ENCODE measurements at places on chromosomes 11 and 22. TPM values are rescaled to one million over a fixed set of nuclear protein-coding genes. Genes with fewer than 3 reads are reported as not detected.

Gene OR52A1
- total RNA-seq, result 0.27 TPM

- no peak for DNase-seq
These were observed 84.4 kb downstream of the MYO7A start for GRCh38 chr11:77212314-77213007.

GRCh38 chr11:102446606-102447005, 6.0 kb downstream of the TMEM123 start:
- no peak for DNase-seq

DNA sequence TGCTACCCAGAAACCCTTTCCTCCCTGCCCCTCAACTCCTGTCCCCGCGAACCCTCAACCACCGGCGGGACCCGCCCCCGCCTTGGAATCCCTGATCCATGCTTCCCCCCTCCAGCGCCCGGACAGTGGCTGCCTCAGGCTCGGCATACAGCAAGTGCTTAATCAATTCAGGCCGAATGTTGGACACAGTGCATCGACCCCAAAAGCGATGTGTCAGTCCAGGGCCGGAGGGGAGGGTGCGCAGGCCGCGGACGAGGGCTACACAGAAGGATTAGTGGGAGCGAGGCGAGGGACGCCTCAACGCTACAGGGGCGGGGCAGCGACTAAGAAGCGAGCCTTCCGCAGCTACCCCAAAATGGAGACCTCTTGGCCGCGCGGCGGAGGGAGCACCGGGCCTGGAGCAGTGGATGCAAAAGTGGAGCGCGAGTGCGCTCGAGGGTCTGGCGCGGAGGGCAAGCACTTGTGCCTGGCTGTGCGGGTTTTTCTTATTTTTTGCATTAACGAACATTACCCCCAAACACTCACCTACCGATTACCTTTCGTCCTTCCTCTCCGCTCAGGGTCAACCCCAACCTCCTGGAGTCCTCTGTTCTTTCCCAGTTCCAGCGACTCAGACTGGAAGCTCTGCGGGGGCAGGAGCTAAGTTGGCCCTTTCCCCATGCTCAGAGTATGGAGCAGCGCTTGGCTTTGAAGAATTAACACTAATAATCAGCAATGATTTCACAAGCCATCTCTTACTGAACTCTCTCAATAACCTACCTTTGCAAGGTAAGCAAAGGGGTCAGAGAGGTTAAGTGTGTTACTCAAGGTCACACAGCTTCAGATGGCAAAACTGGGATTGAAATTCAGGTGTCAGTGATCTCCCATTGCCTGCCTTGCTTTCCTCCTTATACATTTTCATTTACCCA, 30.0 kb upstream of the WNT11 start:
- DNase-seq, result peak; percentile 85

DNA sequence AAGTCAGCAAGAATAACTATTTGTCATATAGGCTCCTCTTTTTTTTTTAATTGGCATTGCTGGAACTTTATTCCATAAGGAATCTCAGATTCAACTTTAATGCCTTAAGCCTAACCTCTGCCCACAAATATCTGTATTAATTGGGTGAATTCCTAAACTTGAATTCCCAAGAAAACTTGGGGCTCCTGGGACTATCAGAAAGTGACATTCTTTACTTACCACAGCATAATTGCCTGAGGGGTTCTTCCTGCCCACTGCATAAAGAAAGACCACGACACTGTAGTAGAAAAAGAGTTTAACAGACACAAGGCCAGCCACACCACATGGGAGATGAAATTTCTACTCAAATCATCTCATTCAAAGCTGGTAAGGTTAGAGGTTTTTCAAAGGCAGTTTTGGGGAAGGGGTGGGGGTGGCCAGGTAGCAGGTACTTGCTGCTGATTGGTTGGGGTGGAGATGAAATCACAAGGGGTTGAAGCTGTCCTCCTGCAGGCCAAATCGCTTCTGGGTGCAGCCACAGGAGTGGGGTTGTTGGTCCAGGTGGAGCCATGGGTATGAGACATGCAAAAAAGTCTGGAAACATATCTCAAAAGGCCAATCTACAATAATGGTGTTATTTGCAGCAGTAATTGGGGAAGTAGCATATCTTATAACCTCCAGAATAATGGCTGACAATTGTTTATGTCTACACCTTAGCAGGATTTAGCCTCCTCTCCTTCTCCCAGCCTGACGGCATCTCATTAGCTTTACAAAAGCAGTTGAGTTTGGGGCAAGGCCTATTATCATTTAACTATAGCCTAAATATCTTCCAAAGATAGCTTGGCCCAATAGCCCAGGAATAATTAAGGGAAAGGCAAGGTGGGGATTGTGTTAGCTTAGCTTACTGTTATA, 4.8 kb upstream of the NLRP10 start:
- DNase-seq, result no peak

DNA sequence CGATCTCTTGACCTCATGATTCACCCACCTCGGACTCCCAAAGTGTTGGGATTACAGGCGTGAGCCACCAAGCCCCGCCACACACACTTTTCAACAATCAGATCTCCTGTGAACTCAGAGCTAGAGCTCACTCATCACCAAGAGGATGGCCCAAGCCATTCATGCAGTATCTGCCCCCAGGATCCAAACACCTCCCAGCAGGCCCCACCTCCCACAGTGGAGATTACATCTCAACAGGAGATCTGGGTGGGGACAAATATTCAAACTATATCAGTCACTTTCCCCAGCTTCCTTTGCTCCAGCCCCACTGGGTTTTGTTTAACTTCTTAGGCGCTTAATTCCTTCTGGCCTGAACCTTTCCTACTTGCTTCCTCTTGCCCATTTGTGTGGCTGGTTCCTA, 26.3 kb upstream of the SORL1 start:
- DNase-seq, result no peak

DNA sequence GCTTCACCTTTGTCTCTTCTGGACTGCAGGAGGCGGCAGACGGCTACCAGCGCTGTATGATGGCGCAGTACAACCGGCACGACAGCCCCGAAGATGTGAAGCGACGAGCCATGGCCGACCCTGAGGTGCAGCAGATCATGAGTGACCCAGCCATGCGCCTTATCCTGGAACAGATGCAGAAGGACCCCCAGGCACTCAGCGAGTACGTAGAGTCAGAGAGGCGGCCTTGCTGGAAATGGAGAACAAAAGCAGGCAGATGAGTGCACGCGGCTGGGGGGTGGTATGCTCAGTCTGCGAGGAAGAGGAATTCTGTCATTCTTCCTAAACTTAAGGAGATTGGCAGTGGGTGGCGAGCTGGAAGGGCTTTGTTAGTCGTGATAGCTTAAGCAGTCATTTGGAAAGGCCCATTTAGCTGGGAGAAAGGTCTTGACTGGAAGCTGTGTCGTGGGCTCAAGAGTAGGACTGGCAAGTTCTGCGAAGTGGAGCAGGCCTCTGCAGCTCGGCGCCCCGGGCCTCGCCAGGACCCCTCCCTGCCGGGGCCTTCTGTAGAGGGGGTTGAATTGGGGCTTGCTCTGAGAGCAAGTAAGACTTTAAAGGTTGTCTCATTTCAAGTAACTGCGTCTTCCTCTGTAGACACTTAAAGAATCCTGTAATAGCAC, 3.0 kb upstream of the FERMT3 start:
- no peak for DNase-seq

DNA sequence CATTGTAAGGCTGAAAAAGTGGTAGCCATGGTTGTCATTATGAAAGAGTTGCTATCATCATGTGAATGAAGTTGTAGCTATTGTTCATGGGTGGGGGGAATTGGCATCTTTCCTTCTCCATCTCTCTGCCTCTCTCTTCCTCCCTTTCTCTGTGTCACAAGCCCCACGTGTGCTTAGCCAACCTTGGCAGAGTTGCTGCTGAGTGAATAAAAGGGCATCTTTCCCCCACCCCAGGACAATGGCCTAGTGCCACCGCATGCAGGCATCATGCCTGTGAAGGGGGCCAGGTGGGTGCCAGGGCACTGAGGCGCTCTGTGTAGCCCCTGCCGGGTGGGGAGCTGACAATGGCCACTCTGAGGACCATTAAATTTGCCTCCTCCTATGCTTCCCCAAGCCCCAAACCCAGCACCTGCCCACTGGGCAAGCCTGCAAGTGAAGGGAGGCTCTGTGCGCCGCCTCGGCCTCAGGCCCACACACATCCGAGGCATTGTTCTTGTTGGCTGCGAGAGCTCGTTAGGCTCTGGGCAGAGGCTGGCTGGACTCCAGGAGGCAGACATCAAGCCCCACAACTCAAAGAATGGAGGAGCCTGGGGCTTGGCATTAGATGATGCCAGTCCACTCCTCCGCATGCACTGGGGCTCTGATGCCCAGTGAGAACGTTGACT, 103.9 kb downstream of the SEZ6L start:
- no peak for DNase-seq

Gene NAALAD2
- total RNA-seq, result 0.81 TPM

DNA sequence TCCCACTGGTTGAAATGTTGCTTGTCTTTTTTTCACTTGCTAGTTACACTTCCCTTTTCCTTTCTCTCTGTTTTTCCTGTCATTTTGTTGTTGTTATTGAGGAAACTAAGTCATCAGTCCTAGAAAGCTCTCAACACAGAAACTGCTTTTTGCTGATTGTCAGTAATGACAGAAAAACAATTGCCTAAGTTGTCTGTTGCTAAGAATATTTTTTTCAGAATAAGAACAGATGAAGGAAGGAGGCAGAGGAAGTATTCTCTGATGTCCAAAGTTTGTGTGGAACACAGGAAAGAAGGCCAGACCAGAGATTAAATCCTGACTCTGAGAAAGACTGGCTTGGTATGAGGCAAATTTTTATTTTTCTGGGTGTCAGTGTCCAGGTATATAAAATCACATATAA, 163.3 kb downstream of the CASP12 start:
- no peak for DNase-seq

Gene VWCE
- total RNA-seq, result 4.0 TPM

Gene MCHR1
- not detected for total RNA-seq

Gene ZNF215
- 2.7 TPM for total RNA-seq

GRCh38 chr22:20654343-20655208, 119.3 kb upstream of the SERPIND1 start:
- DNase-seq, result no peak

Gene KCNJ5
- 0.27 TPM for total RNA-seq

Gene KRTAP5-2
- not detected for total RNA-seq

GRCh38 chr11:67053896-67054329, 2.7 kb upstream of the RHOD start:
- DNase-seq, result peak; percentile 64
